GM23248 (cell line): ENCODE measurements at places on chromosomes 16 and 17. TPM values are rescaled to one million over a fixed set of nuclear protein-coding genes. Genes with fewer than 3 reads are reported as not detected.

DNA sequence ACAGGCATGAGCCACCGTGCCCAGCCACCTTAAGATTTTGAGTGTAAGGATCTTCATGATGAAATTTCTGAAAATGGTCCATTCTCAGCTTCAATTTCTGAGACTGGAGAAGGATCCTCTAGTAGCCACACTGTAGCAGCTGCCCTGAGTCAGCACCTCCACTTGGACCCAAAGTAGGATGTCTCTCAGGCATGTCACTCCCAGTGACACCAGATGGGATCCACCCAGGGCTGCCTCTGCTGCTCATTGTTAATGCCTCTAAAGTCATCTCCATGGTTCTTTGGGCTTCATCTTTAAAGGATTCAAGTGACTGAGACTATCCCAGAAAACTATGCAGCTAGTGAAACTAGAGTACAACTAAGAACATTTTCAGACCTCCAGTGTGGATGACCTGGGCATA is 7.9 kb downstream of the PLD6 start:
- peak; percentile 26 for DNase-seq

GRCh38 chr16:78843978-78844377 is 744.5 kb downstream of the WWOX start:
- no peak for DNase-seq

DNA sequence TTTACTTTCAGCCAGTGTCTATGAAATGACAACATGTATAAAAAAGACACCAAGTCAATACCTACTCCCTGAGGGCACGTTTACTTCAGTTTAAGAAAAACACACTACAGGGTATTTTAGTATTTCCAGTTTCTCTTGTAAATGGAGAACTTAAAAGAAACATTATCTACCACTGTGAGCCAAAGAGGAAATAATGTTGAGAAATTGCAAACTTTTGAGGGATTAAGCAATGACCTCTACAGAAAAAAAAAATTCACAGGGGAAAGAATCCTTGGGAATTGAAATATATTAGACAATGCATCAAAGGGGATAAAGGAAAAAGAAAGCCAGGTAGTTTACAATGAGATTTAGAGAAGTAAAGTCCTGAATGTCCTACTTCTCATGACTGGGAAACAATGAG is 126.0 kb downstream of the KCNJ2 start:
- DNase-seq: no peak

DNA sequence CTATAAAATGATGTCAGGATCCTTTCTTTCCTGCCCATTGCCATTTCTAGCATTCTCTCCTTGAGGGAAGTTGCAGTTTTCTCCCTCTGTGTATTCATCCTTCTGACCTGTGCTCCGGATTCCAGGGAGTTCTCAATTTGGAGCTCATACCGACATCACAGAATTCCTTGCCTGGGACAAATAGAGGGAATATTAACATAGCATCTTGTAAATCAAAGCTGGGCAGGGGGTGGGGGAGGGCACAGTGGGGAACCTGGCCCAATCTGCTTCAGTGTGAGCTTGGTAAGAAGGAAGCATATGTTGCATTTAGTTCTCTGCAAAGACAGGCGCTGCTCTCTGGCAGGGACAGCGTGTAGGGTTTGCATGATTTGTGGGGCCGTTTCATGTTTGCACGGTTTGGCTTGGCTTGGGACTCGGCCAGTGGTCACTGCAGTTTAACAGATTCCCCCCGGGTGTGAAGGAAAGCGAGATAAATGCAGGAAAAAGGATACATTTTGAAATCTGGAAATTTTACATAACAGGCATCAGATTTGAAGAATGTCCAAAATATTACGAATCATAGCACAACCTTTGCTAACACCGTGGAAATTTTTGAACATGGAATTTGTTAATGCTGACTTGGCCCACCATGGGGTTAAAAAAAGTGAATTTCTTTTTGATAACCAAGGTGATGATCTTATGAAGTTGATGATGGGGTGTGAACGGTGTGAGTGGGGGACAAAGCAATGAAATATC is 178.0 kb downstream of the WWOX start:
- no peak for DNase-seq

Gene FOXC2
- 0.51 and 1.2 TPM in 2 replicates for total RNA-seq

Gene MYH1
- under 0.01 and 0.11 TPM in 2 replicates for total RNA-seq

Gene TPSAB1
- total RNA-seq: not detected in 2 replicates

DNA sequence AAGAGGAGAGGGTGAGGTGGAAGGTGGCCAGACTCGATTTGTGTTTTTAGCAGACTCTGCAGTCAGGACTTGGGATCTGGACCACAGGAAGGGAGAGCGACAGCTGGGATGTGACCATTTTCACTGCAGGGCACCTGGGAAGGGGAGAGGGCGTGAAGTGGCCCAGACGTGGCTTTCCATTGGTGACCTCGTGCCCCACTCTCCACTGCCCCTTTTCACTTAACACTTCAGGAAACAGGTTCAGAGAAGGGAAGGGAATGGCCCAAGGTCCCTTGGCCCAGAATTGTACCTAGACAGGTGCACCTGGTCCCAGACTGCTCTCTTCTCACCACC is 22.9 kb upstream of the MPRIP start:
- DNase-seq: no peak

Gene SULT1A2
- total RNA-seq: not detected in 2 replicates

Gene MSI2
- total RNA-seq: 17.9 and 18.2 TPM in 2 replicates

Gene KCNH6
- not detected in 2 replicates for total RNA-seq

Gene CDH15
- total RNA-seq: not detected in 2 replicates

Gene BICDL2
- 0.11 TPM in 1 of 2 replicates, not detected in the other for total RNA-seq
